ENCODE measurements at places on chromosomes 5 and 9.

- peak; percentile 79 for DNase-seq
These were observed 257.6 kb downstream of the SEMA5A start for GRCh38 chr5:9288234-9288633.

DNA sequence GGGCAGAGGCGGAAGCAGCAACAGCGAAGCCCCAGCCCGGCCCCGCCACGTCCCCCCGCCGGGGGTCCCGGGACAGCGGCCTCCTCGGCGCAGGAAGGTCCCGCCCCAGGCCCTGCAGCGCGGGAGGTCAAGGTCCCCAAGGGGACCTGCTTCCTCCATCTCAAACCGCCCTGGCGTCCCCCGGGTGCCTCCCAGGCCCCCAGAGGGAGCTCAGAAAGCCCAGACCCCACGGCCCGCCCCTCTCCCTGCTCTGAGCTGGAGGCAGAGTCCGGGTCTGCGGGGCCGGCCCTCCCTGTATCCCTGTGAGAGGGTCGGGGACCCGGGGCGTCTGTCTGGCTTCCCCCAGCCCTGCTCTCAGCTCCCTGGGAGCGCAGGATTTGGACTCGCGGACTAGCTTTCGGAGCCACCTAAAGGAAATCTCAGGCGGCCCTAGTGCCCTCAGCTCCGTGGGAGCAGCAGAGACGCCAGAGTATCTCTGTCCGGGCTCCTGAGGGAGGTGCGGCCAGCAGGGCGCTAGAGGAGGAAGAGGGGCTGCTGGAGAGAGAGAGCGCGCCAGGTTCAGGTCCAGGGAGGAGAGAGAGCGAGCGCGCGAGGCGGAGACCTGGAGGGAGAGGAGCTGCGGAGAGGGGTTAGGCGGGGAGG, 30.7 kb downstream of the EXOC3 start:
- DNase-seq = no peak

DNA sequence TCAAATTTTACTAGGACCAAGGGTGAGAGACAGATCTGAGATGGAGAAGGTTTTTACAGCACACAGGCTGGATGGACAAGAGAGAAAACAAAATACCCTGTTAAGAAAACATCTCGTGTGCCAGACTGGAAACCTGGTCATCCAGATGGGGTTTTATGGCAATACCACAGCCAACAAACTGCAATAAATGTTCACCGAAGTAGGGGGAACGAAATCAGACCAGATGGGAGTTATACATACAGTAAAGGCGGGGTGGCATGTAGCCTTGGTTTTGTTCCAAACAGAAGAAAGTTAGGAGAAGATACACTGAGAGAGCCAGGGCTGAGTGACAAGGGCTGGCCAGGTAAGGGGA, 63.3 kb downstream of the DCP2 start:
- DNase-seq = no peak

DNA sequence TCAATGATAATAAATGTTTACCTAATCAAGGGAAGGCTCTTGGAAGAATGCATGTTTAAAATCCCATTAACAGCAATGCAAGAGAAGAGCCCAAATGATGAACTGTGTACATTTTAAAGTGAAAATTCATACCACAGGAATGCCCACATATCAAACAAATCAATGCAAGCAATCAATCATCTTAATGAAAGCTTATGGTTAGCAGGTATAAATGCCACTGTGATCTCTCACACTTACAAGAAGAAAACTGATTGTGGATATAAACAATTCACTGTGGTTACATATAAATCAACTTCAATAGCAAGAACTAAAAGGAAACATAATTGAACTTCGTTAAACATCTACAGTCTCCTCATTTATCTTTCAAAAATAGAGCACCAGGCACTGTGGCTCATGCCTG, 161.0 kb upstream of the RORB start:
- DNase-seq = no peak

- DNase-seq = no peak
These were observed 5.6 kb downstream of the CNTLN start for GRCh38 chr9:17140418-17140817.

DNA sequence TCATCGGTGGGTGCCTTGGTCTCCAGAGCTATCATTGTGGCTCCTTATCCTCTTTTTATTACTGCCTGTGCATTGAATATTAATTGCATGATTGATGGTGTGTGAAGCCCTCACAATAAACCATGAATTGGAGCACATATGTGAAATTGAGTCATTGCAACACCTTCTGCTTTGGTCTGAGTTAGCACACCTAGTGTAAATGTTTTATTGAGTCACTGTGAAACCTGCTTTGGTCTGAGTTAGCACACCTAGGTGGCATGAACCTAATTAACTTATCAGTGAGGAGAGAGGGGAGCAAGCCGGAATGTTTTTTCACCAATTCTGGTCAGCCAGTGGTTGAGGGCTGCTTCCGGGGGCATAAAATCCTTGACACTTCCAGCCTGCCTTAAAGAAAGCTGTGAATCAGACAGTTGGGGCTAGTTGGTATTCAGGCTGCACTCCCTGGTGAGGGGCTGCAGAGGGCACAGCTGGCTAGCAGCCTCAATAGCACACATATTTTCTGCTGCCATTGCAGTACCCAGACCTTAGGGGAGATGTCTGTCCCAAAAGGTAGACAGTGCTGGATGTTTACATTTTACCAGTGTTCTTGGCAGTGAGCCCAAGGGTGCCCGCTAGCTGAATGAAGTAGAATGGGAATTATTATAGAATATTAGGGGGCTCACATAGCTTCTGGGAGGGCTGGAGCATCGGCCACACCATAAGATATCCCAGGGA, 76.5 kb upstream of the GOLM1 start:
- no peak for DNase-seq

DNA sequence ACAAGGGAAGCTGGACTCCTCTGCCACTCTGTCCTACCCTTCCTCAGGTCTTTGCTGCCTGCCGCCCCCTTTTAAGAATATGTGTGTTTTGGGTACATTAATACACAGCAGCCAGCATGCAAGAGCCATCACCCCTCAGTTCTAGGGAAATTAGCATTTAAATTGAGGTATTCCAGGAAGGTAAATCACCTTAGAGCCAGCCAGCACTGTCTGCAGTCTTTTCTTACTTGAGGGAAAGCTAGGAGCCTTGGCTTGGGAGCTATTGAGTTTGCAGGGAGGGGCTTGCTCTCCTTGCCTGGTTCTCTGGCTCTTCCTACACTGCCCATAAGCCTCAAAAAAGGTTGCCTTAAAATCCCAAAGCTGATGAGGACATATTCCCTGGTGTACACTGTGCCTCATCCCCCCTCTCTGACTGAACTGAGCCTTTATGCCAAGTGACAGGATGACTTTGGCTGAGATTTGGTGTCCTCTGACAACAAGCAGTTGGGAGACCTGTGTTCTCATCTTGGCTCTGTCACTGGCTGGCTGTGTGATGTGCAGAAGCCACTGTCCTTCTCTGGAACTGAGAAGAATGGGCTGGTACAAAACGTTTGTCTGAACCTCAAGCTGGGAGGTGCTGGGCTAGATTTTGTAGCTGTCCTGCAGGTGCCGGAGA, 54.1 kb downstream of the TRIM32 start:
- DNase-seq = no peak

DNA sequence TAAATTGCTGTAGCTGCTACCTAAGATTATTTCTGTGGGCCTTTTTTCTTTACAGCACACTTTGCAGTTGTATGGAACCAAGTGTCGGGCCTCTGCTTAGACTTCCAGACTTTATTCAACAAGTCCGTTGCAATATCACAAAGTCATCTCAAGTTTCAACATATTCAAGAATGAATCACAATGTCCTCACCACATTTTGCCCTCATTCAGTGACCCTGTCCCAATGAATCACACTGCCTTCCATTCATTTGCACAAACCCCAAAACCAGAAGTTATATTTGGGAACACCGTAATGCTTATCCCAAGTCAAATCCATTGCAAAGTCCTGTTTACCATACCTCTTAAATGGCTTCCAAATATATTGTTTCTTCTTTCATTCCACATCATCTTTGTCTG, 439.6 kb downstream of the CSNK1G3 start:
- peak; percentile 36 for DNase-seq

DNA sequence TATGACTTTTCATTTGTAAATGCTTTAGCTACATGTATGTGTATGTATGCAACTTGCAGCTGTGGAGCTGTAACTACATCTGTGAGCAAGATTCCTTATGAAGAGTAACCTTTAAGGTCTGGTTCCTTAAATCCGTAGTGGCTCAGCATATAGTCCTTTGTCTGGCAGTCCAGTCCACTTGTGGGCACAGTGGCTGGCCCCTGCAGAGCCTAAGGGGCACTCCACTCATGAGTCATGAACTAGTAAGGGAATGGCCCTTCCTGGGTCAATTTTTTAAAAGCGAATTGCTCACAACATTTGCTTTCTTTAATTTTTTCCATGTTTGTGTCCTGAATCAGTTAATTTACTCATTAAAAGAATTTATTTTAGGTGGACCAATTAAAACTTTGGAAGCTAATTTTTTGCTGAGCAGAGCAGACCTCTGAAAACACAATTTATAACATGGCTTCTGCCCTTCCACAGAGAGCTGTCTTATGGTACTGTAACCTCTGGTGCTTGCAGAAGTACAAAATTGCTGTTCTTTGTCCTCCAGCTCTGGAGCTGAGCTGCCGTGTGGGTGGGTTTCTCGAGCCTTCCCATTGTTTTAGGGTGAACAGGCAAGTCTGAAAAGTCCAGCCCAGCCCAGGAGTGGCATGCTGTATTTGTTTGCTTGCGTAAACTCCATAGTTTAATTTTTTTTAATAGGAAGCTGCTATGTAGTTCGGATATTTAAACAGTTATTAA, 110.1 kb downstream of the MVB12B start:
- no peak for DNase-seq

DNA sequence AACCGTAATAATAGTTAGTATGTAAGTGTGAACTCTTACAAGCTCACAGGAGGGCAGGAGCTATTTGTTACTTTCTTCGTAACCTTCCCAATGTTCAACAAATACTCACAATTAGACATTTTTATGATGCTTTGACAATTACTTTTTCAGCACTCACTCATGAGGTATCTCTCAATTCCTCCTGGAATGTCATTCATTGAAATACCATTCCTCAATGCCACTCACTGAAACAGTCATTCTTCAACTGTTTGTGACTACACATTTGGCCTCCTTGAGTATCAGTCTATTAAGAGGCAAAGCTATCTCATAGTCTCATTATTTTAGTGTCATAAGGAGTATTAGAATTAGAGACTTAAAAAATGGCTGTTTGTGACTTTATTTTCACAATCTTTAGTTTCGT, 734.1 kb upstream of the DMAC1 start:
- no peak for DNase-seq

DNA sequence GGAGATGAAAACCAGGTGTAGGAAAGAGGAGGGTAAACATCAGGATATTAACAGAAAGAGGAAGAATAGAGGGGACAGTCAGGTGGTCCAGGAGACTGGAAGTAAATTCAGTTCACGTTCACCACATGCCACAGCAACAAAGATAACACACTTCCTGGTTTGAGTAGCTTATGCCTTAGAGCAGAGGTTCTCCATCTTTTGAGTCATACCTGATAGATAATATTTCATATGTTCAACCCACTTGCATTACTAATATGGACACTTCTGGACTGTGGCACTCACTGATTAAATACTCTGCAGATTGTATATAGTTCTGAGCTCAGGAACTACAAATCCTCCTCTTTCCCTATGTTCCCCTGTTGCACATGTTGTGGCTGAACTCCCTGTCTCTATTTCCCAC, 179.9 kb upstream of the NR3C1 start:
- DNase-seq = no peak

GRCh38 chr9:37715991-37716505, 37.6 kb upstream of the TRMT10B start:
- no peak for DNase-seq

DNA sequence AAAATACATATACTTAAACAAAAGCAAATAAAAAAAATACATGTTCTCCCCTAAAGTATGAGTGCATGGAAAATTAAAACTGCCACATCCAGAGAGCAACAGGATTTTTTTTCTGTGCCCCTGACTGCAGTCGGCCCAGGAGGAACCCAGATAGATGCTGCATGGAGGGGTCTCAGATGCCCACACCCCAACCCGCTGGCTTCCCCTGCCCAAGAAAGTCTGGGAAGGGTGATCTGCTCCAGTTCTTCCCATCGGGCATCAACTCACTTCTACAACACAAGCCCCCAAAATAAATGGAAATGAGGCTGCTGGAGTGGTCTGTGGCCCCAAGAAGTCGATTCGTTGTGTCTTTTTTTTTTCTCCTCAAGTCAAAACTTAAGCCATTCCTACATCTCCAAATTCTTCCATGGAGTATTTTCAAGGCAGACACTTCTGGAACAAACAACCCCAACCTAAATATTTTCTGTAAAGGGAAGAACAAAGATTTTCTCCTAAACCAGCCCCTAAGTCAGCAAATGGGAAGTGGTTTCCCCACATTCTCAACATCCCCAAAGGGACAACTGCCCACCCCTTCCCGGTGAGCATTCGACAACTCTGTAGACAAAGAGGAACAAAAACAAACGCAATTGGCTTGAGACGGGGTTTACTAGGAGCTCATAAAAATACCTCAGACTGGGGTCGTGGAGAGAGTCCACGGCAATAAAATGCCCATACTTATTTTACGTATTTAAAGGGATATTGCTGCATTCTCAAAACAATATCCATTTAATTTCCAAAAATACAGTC, 46.7 kb downstream of the ROR2 start:
- DNase-seq = no peak

DNA sequence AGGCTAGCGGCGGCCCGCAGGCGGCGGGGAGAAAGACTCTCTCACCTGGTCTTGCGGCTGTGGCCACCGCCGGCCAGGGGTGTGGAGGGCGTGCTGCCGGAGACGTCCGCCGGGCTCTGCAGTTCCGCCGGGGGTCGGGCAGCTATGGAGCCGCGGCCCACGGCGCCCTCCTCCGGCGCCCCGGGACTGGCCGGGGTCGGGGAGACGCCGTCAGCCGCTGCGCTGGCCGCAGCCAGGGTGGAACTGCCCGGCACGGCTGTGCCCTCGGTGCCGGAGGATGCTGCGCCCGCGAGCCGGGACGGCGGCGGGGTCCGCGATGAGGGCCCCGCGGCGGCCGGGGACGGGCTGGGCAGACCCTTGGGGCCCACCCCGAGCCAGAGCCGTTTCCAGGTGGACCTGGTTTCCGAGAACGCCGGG, 253 bp downstream of the SLC12A2 start:
- DNase-seq = no peak

- no peak for DNase-seq
These were observed 1099.7 kb downstream of the DTWD2 start for GRCh38 chr5:117888688-117889087.

DNA sequence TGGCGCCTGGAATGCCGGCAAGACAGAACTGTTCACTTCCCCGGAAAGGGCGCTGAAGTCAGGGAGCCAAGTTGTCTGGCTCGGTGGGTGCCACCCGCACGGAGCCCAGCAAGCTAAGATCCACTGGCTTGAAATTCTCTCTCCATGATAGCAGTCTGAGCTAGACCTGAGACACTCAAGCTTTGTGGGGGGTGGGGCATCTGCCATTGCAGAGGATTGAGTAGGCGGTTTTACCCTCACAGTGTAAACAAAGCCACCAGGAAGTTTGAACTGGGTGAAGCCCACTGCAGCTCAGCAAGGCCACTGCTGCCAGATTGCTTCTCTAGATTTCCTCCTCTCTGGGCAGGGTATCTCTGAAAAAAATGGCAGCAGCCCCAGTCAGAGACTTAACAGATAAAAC, 277.4 kb downstream of the SLCO4C1 start:
- DNase-seq = no peak

GRCh38 chr5:37565062-37565670, 186.0 kb downstream of the WDR70 start:
- no peak for DNase-seq

All from NCI-H460 (cell line).